CD8-positive, alpha-beta memory T cell (primary cell): ENCODE measurements at places on chromosomes 7 and 10. TPM values are rescaled to one million over a fixed set of nuclear protein-coding genes. Genes with fewer than 3 reads are reported as not detected.

DNA sequence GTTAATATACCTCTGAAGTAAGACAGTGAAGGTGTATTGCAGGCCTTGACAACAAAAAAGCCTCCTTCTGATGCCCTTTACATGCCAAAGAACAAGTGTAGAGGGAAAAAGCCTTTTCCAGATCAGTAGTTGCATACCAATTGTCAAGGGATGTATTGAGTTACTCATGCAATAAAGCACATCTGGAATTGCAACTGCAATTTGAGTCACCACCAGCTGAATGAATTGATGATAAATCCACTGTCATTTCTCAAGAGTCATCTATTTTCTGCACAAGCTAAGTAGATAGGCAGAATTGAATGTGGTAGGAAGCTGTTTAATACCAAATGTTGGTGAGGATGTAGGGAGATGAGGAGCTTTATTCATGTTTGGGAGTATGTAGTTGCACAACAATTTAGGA is 325.9 kb upstream of the SMIM30 start:
- no peaks in the 10 kb centered on the region for H3K36me3 ChIP-seq
- H3K4me3 ChIP-seq: no peak overlapping the region
- no peaks in the 10 kb centered on the region for H3K27me3 ChIP-seq
- no peak overlapping the region for H3K27ac ChIP-seq

DNA sequence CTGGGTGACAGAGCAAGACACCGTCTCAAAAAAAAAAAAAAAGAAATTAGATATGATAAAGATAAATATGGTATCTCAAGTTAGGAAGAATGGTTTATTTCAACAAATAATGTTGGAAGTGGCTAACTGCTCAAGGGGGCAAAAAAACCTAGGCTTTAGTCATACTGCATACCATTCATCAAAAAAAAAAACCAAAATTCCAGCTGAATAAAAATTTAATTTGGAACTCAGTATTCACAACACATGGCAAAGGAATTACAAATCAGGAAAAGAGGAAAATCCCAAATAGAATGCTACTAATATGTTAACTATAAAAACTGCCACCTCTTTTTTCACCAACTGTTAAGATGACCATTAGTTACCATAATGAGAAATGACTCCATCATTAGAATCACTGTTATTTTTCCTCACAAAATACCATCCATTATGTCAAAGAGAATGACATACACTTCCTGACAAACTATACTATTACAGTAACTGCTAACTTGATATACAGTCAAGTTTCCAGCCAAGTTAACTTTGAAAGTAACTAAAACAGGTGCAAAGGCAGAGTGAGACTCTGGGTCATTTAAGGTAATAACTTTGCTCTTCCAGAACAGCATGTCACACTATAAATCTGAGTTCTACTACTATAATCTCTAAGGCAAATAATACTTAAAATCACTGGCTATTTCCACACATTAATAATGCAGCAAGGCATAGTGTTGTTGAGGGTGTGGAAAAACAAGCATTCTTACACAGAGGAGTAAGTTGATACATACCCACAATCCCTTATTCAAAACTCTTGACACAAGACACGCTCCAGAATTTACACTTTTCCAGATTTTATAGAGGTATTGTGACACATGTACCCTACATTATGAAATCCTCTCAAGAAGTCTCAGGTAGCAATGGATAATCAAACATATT is 10.2 kb downstream of the KBTBD2 start:
- no peak overlapping the region for H3K27ac ChIP-seq
- peaks cover 42% of the 10 kb centered on the region for H3K4me1 ChIP-seq
- DNase-seq: no peak
- H3K27me3 ChIP-seq: no peaks in the 10 kb centered on the region

DNA sequence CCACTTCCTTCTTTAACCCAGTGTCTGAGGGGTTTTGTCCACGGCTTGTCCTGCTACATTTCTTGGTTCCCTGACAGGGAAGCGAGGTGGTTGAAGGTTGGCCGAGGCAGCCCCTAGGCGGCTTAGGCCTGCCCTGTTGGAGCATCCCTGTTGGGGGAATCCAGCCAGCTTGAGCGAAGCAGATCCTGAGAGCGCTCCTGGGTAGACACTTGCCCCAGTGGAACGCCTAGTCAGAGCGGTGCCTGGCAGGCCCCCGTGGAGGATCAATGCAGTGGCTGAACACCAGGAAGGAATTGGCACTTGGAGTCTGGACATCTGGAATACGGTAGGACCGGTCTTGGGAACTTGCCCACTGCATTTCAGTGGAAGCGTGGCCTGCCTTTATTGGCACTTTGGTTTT is 32.7 kb upstream of the NRF1 start:
- no peaks in the 10 kb centered on the region for H3K36me3 ChIP-seq
- H3K27me3 ChIP-seq: no peaks in the 10 kb centered on the region
- no peak overlapping the region for H3K27ac ChIP-seq
- no peaks in the 10 kb centered on the region for H3K4me1 ChIP-seq

The CXCL12 gene
- total RNA-seq: not detected

DNA sequence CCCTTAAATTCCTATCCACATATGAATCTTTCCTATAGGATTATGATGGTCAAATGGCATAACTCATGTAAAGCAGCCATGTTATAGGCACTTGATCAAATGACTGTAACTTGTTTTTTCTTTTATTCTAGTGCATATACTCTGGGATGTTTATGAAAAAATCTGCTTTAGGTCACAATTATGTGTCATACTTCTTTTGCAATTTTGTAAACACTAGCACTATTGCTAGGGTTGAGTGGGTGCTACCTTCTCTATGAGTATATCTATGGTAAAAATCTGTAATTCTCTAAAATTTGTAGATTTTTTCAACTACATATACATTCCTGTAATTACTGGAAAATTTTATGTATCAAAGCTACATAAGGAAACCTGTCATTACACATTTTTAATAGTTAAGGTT is 50.0 kb downstream of the HGF start:
- no peak overlapping the region for H3K4me3 ChIP-seq
- H3K4me1 ChIP-seq: no peaks in the 10 kb centered on the region
- H3K27ac ChIP-seq: no peak overlapping the region
- no peaks in the 10 kb centered on the region for H3K36me3 ChIP-seq

DNA sequence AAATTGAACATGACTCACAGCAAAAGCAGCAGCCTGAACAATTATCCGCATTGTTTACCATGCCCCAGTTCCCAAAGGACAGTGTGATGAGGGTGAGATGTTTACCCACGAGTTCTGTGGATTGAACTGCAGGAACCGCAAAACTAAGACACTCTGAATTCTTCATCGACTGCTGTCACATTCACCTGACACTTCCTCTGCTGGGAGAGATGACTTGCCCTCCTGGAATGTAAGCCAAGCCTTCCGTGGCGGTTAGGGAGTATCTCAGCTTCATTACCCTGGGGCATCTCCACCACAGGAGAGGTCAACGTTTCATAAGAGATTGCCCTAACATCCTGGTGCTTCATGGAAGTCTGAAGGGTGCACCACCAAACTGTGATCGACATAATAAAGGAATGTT is 374.6 kb upstream of the ADARB2 start:
- DNase-seq: no peak
- no peaks in the 10 kb centered on the region for H3K4me1 ChIP-seq
- no peaks in the 10 kb centered on the region for H3K27me3 ChIP-seq
- H3K27ac ChIP-seq: no peak overlapping the region
- H3K36me3 ChIP-seq: no peaks in the 10 kb centered on the region
- H3K4me3 ChIP-seq: no peak overlapping the region

DNA sequence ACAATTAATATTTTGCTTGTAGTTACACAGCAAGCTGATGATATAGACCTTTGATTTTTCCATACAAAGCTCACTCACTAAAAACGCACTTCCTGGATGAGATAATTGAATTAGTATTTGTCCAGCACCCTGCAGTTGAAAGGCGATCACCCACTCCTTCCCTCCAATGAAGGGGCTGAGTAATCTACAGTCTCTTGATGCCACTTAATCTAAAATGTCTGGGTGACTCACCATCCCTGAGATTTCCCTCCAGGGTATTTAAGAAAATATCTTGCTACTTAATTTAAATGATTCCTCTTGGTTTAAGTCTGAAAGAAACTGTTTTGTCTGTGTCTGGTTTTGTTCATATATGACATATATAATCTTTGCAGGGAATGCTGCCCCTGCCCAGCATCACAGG is 515.3 kb downstream of the GRID1 start:
- no peak overlapping the region for H3K27ac ChIP-seq
- H3K27me3 ChIP-seq: no peaks in the 10 kb centered on the region
- H3K4me1 ChIP-seq: no peaks in the 10 kb centered on the region
- no peak overlapping the region for H3K4me3 ChIP-seq
- H3K36me3 ChIP-seq: no peaks in the 10 kb centered on the region

The HOXA13 gene
- not detected for total RNA-seq

DNA sequence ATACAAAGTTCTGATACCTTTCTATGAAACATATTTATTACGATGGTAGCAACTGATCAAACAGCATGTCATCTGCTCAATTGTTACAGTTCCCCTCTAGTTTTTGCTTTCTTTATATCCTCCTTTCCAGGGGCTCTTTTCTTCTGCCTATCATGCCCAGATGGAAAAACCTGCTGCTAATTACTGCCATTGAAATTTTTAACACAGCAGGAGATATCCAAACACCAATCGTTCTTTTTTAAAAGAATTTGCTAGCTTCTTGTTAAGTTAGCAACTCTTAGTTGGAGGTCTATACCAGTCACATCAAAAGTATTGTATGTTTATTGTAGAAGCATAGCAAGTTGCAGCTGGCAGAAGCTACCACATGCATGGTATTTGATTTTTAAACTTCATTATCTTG is 768.5 kb downstream of the NXPH1 start:
- no peaks in the 10 kb centered on the region for H3K4me1 ChIP-seq
- DNase-seq: no peak
- no peaks in the 10 kb centered on the region for H3K27me3 ChIP-seq
- H3K27ac ChIP-seq: no peak overlapping the region

GRCh38 chr10:122307669-122308416 is 36.7 kb downstream of the BTBD16 start:
- no peak overlapping the region for H3K4me3 ChIP-seq
- DNase-seq: no peak
- H3K4me1 ChIP-seq: no peaks in the 10 kb centered on the region
- no peaks in the 10 kb centered on the region for H3K27me3 ChIP-seq
- H3K27ac ChIP-seq: no peak overlapping the region

The C7orf57 gene
- 0.92 TPM for total RNA-seq

GRCh38 chr7:108972004-108972403 is 402.3 kb downstream of the DNAJB9 start:
- no peak for DNase-seq
- no peak overlapping the region for H3K4me3 ChIP-seq
- H3K36me3 ChIP-seq: no peaks in the 10 kb centered on the region
- no peaks in the 10 kb centered on the region for H3K27me3 ChIP-seq
- no peak overlapping the region for H3K27ac ChIP-seq
- H3K4me1 ChIP-seq: no peaks in the 10 kb centered on the region

GRCh38 chr7:103870664-103871063 is 118.8 kb downstream of the RELN start:
- H3K4me1 ChIP-seq: no peaks in the 10 kb centered on the region
- no peak overlapping the region for H3K4me3 ChIP-seq
- no peaks in the 10 kb centered on the region for H3K36me3 ChIP-seq
- DNase-seq: no peak
- no peak overlapping the region for H3K27ac ChIP-seq

The TLX1 gene
- not detected for total RNA-seq

- no peaks in the 10 kb centered on the region for H3K27me3 ChIP-seq
- no peaks in the 10 kb centered on the region for H3K36me3 ChIP-seq
Measured at GRCh38 chr7:137717811-137718271, 128.9 kb downstream of the DGKI start.

The GRK5 gene
- total RNA-seq: 13.6 TPM

The HMX2 gene
- not detected for total RNA-seq

DNA sequence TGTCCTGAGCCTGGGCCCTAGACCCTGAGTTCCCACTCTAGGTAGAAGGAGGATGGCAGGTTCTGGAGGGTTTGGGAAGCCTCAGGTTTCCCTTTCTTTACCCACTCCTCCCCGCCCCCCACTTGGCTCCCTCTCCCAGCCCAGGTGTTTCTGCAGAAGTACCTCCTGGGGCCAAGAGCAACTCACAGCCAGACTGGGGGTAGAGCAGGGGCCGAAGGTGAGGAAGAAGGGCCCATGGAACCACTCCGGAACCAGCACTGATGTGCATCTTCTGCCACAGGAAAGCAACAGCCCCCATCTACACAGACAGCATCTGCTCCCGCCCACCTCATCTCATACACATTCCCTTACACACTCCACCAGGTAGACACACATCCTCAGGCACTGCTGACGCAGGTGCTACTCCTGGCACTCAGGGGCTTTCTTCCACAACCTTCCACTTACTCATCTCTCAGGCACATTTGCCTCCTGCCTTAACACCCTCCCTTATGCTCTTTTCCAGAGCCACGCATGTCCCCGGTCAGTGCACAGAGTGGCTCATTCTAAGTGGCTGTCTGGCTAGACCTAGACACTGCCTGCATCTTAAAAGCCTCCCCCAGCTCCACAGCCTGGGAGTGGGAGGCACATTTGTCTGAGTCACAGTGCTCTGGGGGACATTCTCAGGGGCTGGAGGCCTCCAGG is 1.8 kb downstream of the EPHB6 start:
- H3K27me3 ChIP-seq: no peaks in the 10 kb centered on the region
- H3K27ac ChIP-seq: no peak overlapping the region
- H3K4me1 ChIP-seq: peaks cover 21% of the 10 kb centered on the region
- H3K36me3 ChIP-seq: no peaks in the 10 kb centered on the region
- H3K4me3 ChIP-seq: no peak overlapping the region

DNA sequence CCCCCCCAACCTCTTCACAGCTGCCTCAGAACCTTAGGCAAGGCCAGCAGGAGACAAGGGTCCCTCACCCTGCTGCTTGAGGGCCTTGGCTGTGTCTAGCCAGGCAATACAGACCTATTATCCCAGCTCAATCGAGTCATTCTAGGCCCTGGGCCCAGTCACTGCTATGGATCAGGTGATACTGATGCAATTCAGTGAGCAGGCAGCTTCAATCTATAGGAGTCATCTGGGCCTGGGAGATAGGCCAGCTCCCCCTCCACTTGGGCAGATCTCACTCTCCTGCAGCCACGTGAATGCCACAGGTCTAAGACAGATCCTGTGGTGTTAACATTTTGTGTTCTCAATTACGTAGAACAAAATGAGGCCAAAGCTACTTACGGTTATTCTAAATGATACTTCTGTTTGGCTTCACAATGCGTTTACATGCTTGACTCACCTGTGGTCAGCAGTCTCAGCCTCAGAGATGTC is 68.0 kb upstream of the LRRC4 start:
- peaks cover 17% of the 10 kb centered on the region for H3K4me1 ChIP-seq
- no peak for DNase-seq
- H3K4me3 ChIP-seq: no peak overlapping the region
- peak overlapping the region; percentile 11 for H3K27ac ChIP-seq
- no peaks in the 10 kb centered on the region for H3K27me3 ChIP-seq
- peaks cover 1% of the 10 kb centered on the region for H3K36me3 ChIP-seq

DNA sequence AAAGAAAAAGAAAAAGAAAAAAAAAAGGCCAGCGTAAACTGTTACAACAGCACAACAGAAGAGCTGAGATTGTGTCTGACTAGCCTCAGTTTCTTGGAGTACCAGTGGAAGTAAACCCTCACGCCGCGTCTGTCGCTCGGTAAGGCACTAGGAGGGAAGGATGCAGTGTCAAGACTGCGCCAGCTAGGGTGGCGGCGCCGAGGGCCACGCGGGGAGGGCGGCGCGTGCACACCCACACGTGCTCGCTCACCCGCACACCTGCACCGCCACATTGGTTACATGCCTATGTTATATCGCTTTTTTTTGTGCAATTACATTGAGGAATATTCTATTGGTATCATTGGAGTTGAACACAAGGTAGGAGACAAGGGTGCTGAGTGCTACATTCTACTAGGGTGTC is 48.2 kb downstream of the CLEC2L start:
- peaks cover 9% of the 10 kb centered on the region for H3K36me3 ChIP-seq
- H3K27ac ChIP-seq: no peak overlapping the region
- no peak for DNase-seq
- no peak overlapping the region for H3K4me3 ChIP-seq

The ANXA8 gene
- not detected for total RNA-seq

GRCh38 chr10:14529351-14529750 is 198.6 kb upstream of the FRMD4A start:
- no peaks in the 10 kb centered on the region for H3K27me3 ChIP-seq
- no peak overlapping the region for H3K27ac ChIP-seq
- H3K4me1 ChIP-seq: peaks cover 68% of the 10 kb centered on the region
- DNase-seq: no peak
- peaks cover 26% of the 10 kb centered on the region for H3K36me3 ChIP-seq
